ENCODE measurements at places on chromosomes 11 and 22.

GRCh38 chr22:23833017-23833751 is 5.6 kb downstream of the DERL3 start:
- DNase-seq, result no peak

GRCh38 chr22:47547881-47548650 is 785.6 kb downstream of the TBC1D22A start:
- DNase-seq, result no peak

GRCh38 chr11:77559686-77560401 is 29.9 kb upstream of the AQP11 start:
- DNase-seq, result no peak

GRCh38 chr11:3781423-3781822 is 15.9 kb downstream of the NUP98 start:
- no peak for DNase-seq

- no peak for DNase-seq
Observed at GRCh38 chr22:49155039-49155769, 672.5 kb downstream of the BRD1 start.

DNA sequence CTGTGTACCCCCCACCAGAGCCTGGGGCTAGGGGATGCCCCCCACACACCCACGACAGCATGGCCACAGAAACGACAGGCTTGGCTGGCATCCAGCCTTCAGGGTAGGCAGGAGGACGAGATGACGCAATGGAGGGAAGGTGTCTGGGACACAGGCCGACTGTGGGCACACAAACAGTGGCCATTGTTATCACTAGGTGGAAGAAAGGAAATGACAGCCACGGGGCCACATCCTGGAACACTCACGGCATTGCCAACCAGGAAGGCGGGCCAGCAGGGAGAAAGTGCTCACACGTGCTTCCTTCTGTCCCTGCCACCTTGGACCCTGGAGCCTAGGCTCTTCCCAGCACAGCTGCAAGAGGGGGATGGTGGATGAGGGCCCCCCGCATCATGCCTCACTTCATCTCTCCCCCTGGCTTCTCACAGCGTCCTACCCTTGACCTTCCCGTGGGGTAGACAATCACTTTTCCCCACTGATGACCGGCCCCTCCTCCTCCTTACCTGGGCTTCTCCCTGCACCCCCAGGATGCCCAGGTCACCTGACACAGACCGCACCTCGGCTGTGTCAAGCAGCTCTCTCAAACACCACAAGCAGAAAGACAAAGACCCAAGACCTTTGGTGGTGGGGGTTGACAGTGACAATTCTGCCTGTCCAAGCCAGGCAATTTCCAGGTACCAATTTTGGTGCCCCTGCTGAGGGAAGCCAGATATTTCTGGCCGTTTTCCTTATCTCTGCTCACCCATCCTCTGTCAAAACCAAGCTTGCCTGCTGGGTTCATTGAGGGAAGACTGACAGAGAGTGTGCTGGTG is 8.6 kb downstream of the PLA2G6 start:
- DNase-seq, result peak; percentile 67

GRCh38 chr11:38332046-38332445 is 1734.0 kb upstream of the RAG2 start:
- DNase-seq, result no peak

DNA sequence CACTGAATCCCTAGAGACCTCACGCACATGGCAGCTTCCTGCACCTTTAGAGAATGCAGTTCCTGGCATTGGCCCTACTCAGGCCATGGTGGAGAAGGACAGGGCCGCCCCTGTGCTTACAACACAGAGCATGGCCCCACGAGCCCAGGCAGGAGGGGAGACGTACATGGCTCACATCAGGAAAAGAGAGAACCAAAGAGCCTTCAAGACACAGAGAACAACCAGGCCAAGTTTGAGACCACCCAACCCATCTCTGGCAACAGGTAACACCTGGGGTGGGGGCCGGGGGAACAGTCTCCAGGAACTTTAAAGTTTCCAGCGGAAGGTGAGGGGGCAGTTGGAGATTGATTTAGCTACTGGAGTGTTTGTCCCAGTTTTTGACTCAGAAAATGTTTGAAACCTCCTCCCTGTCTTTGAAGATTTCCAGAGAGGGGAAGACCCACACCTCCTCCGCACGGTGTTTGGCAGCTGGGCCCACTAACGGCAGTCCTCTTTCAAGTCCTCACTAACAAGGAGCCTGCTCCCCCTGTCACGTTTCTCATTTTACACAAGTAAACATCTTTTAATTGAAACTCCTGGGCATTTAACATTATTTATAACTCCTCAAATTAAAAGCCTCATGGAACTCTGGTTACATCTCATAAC is 1423.8 kb downstream of the TBC1D22A start:
- DNase-seq, result no peak

DNA sequence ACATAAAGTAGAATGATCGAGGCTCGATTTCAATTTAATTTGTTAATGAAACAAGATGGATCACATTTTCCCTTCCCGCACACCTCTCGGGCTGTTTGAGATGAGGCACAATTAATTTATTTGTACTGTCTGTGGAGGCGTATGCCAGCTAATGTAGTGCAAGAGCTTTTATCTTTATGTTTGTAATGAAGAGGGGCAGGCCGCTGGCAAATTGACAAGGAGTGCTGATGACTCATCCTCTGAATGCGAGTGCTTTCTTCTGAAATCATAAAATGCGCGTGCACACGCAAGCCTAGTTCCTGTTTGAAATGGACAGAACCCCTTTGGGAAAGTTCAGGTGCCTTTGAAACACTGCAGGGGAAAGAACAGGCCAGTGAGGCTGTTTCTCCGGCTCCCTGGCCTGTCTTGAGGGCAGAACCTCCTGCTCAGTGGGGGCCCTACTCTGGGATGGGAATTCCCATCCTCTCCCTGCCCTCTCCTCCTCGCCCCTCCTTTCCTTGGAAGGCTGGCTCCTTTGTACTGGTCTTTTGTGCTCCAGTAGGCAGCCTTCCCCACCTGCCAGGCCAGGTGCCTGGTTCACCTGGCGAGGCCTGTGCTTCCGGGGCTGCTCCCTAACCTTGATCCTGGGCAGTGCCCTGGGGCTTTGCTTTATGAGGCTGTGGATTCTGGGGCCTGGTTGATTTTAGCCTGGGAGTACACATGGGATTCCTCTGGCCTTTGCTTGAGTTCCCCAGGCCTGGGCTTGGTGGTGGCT is 50.3 kb downstream of the TEAD1 start:
- DNase-seq, result no peak

GRCh38 chr11:108780119-108780518 is 115.2 kb downstream of the DDX10 start:
- no peak for DNase-seq

Measured in activated CD8-positive, alpha-beta memory T cell treated with anti-CD3 and anti-CD28 coated beads, Interleukin-2, amount 10 ng/mL, durations not matched to agents 7 days and 5 days (primary cell).